ENCODE measurements at places on chromosomes 16 and 17.

- ATAC-seq: no peak
Observed at GRCh38 chr17:81103379-81103778, 61.9 kb upstream of the PVALEF start.

DNA sequence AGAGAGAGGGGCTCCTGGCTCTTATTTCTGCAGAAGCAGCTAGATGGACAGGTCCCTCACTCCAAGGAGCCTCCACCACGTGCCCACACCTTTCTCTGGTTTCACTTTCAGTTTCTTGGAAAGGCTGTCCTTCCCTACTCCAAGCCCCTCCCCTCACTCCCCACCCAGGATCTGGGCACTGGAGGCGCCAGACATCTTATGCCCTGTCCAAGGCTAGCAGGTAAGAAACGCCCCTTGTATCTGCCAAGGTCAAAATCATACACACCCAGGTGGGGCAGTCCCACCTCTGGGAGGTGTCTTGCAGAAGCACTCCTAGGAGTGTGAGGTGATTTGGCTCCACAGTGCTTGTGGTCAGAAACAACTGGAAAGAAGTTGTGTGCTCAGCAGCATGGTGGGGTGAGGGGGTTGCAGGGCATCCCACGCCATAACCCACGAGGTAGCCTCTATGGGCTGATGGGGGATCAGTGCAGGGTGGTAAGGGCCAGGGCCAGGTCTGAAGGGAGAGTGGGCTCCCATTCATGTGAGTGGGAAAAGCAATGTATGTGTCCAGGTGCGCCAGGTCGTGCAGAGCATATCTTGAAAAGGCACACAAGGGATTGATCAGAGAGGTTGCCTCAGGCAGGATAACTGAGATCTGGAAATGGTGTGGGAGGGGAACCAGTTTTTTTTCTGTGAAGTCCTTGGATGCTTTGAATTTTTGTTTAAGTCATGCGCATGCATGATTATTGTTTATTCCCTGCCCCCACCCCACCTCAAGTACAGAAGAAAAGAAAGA, 31.8 kb upstream of the PRM1 start:
- peak; percentile 56 for ATAC-seq

DNA sequence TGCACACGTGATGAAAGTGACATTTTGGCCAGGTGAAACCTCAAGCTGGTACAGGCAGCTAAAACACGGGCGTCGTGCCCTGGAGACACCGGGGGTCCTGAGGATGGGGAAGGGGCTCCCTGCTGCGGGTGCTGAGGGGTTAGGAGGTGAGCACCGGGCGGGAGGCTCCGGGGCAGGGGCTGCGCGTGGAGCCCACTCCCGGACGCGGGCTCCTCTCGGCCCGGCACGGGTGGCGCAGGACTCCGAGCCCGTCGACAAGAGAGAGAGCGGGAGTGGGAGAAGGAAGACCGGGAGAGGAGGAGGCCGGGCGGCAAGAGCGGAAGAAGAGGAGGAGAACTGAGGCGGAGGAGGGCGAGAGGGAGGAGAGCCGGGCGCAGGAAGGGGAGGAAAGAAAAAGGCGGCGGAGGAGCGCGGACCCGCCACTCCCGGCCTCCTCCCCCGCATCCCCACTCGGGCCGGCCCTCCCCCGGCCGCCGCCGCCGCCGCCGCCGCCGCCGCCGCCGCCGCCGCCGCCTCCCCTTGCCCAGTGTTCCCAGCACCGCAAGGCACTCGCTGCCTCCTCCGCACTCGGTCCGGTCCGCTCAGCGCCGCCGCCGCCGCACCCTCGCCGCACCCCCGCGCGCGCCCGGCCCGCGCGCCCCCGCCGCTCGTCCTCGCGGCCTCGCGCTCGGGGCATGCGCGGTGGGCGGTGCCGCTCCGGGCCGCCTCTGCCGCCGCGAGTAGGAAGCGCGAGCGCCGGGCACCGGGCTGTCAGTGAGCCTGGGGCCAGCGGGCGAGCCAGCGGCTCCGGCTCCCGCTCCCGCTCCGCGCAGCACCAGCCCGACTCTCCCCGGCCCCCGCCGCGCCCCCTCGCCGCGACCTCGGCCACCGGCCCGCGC, at the start of gene PRKCA:
Gene PRKCA, plus strand, starts transcription at position 750 of the 878 bp plus-strand sequence.
- ATAC-seq: peak; percentile 89

GRCh38 chr17:6755281-6755680, 565 bp upstream of the XAF1 start:
- no peak for ATAC-seq

All from esophagus mucosa (tissue), 1 donor.